ENCODE measurements at places on chromosomes 11 and 22. TPM values are rescaled to one million over a fixed set of nuclear protein-coding genes. Genes with fewer than 3 reads are reported as not detected.

The MUC6 gene
- not detected for total RNA-seq

The GLYATL1 gene
- total RNA-seq, result not detected

The BDNF gene
- total RNA-seq, result 1.3 TPM

The AQP11 gene
- 1.1 TPM for total RNA-seq

The PPP1R14B gene
- total RNA-seq, result 93.2 TPM

The CRY2 gene
- 117 TPM for total RNA-seq

The UBQLN3 gene
- total RNA-seq, result 1.7 TPM

The XKR3 gene
- total RNA-seq, result not detected

The ACTN3 gene
- 0.27 TPM for total RNA-seq

The TRPM5 gene
- 2.4 TPM for total RNA-seq

The HIC2 gene
- 5.4 TPM for total RNA-seq

The NELL1 gene
- total RNA-seq, result not detected

DNA sequence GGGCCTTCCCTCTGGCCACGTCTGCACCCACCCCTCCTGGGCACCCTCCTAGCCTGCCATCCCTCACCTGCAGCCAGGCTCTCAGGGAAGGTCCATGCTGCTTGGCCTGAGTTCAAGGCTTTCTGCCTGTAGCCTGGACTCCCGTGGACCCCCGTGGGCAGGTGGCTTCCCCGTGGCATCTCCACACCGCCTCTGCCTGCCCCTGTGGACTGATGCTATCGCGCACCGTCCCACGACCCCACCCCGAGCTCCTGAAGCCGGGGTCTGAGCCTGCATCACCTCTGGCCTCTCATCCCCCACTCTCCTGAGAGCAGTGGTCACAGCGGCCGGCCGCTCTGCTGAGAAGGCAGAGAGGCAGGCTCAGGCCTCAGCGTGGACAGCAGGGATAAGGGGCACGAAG lies 4.5 kb downstream of the IFITM5 start:
- H3K27me3 ChIP-seq, result no peaks in the 10 kb centered on the region
- no peak overlapping the region for H3K4me3 ChIP-seq
- H3K4me1 ChIP-seq, result peaks cover 7% of the 10 kb centered on the region
- DNase-seq, result no peak
- H3K27ac ChIP-seq, result no peak overlapping the region

- H3K4me3 ChIP-seq, result no peak overlapping the region
- no peaks in the 10 kb centered on the region for H3K4me1 ChIP-seq
- no peaks in the 10 kb centered on the region for H3K27me3 ChIP-seq
- no peaks in the 10 kb centered on the region for H3K36me3 ChIP-seq
- no peak overlapping the region for H3K27ac ChIP-seq
- no peak for DNase-seq
These were observed 10.0 kb upstream of the PRR5 start for GRCh38 chr22:44691796-44692661.

GRCh38 chr22:23411739-23412138 lies 168.4 kb downstream of the IGLL1 start:
- H3K27me3 ChIP-seq, result no peaks in the 10 kb centered on the region
- no peak overlapping the region for H3K4me3 ChIP-seq
- no peaks in the 10 kb centered on the region for H3K36me3 ChIP-seq
- no peak overlapping the region for H3K27ac ChIP-seq

GRCh38 chr11:33835143-33835878 lies 56.6 kb downstream of the LMO2 start:
- H3K36me3 ChIP-seq, result no peaks in the 10 kb centered on the region
- H3K27me3 ChIP-seq, result no peaks in the 10 kb centered on the region
- no peak overlapping the region for H3K27ac ChIP-seq

DNA sequence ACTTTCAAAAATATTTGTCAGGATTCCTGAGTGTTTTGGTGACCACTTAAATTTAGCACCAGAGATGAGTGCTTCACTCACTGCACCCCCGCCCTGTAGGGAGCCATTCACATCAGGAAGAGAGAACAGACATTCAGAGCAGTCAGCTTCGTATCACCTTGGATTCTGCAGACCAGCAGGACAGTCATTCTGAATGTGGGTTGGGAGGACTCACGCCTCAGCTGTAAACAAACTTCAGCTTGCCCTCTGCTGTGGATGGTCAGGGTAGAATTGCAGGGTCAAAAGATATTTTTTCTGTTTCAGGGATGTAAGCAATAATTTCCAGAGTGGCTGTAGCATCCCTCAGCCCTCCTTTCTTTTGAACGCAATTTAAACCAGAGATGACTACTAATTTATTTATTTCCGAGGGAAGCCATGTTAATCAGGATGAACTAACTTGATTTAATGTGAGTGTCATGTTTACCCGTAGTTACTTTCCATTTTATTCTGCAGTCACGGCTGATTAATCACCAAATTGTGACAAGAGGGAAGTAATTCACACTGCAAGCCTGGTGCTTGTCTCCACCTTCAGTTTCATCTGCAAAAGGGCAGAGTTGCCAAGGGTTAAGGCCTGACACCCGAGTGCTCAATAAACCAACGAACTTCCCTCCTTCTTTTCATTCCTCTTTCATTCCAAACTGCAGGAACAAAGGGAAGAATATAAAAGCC lies 174.2 kb upstream of the DDI1 start:
- H3K4me3 ChIP-seq, result no peak overlapping the region
- no peaks in the 10 kb centered on the region for H3K27me3 ChIP-seq
- no peak for DNase-seq
- H3K4me1 ChIP-seq, result no peaks in the 10 kb centered on the region
- H3K27ac ChIP-seq, result no peak overlapping the region
- H3K36me3 ChIP-seq, result no peaks in the 10 kb centered on the region

DNA sequence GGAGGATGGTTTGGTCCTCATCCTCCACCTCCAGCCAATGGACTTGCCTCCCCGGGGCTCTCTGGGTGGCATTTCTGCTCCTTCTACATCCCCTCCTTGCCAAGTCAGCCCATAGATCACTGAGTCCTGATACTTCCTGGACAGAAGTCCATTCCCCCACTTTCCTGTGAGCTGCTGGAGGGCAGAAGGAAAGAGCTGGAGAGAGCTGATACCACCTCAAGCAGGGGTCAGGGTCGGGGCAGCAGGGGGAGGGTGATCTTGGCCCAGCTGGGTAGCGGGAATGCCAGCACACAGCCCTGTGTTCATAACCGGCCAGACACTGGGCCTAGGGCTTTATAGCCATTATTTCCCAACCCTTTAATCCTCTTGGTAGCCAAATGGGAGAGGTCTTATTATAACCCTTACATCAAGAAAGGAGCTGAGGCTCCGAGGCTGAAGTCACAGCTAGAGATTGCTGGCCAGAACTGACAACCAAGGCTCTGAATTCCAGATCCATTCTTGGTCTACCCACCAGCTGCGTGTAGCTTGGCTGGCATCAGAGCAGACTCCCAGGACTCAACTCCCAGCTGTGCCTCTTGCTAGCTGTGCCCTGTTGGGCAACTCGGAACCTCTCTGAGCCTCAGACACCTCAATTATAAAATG lies 39.9 kb downstream of the CD6 start:
- no peak for DNase-seq
- no peaks in the 10 kb centered on the region for H3K27me3 ChIP-seq
- no peak overlapping the region for H3K27ac ChIP-seq

GRCh38 chr11:107252429-107253161 lies 205.0 kb downstream of the CWF19L2 start:
- no peak overlapping the region for H3K4me3 ChIP-seq
- no peaks in the 10 kb centered on the region for H3K4me1 ChIP-seq
- H3K27me3 ChIP-seq, result no peaks in the 10 kb centered on the region
- no peak overlapping the region for H3K27ac ChIP-seq
- no peak for DNase-seq

DNA sequence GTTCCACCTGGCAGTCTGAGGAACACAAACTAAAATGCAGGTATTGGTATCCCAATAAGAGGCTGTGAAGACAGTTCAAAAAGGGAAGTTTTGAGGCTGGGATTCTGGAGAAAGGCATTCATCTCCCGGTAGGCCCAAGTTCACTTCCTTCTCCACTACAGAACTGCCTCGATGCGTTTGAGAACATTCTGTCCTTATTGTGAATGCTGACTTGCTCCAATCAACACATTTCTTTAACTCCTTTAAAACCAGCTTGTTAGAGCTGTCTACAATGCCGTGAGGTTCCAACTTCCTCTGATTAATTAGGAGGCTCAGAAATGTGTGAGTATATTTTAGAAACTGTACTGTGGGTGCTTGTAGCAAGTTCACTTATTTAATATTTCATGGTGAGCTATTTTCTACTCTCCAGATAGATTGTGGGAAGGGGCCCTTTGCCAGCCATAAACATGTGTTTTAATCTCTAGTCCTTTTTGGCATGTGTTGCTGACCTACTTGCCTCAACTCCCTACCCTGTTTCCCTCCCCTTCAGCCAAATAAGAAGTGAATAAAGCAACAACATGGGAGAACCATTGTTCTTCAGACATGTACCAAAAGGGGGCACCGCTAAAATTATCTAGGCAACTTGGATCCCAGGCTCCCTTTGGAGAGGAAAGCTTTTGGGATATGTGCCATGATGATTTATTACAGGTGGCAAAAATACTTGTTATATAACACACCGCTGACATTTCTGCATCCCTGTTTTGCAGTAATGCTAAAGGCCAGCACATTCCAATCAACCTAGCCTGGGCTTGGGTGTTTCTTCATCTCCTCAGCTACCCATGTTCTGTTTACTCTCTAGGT lies 245.6 kb downstream of the BLID start:
- H3K4me3 ChIP-seq, result no peak overlapping the region
- no peak overlapping the region for H3K27ac ChIP-seq

DNA sequence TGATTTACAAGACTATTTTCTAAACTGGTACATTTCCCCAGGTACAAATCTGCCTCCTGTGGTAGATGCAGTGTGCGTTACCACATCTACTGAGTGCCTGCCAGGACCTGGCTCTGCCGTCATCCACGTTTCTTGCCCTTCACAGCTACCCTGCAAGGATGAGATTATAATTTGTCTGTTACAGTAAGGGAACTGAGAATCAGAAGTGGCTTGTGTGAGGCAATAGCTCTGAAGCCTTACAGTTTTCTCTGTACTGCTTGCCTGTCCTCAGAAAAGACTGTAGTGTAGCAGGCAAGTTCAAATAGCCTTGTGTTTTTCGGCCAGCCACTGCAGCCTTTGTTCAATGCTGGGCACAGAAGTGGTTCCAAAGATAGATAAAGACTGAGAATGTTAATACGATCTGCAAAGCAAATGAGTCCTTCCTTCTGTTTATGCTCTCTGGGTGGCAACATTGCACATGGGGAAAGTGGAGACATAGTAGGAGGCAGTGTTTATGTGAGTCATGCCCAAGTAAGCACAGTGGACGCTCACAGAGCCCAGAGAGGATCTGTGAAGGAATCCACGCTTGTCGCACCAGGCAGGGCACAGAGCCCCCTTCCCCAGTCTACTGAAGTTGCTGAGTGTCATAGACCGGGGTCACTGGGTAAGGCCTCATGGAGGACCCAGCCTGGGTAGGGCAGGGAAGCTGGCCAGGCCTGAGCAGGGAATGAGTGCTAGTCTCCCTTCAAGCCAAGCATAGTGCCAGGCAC lies 49.1 kb downstream of the MICAL2 start:
- no peak overlapping the region for H3K27ac ChIP-seq
- H3K27me3 ChIP-seq, result no peaks in the 10 kb centered on the region
- H3K4me3 ChIP-seq, result no peak overlapping the region
- no peak for DNase-seq
- H3K36me3 ChIP-seq, result no peaks in the 10 kb centered on the region

GRCh38 chr11:67024410-67024809 lies 1.5 kb downstream of the SYT12 start:
- no peak overlapping the region for H3K27ac ChIP-seq
- no peaks in the 10 kb centered on the region for H3K36me3 ChIP-seq
- H3K4me1 ChIP-seq, result peaks cover 4% of the 10 kb centered on the region
- H3K4me3 ChIP-seq, result no peak overlapping the region
- H3K27me3 ChIP-seq, result no peaks in the 10 kb centered on the region

- H3K4me1 ChIP-seq, result no peaks in the 10 kb centered on the region
- H3K27me3 ChIP-seq, result no peaks in the 10 kb centered on the region
- no peak overlapping the region for H3K27ac ChIP-seq
These were observed 96.5 kb downstream of the SHANK2 start for GRCh38 chr11:71155846-71156245.

- DNase-seq, result no peak
- no peaks in the 10 kb centered on the region for H3K27me3 ChIP-seq
- no peaks in the 10 kb centered on the region for H3K36me3 ChIP-seq
These were observed 670.2 kb downstream of the TBC1D22A start for GRCh38 chr22:47432683-47433082.

- H3K27ac ChIP-seq, result no peak overlapping the region
- no peak overlapping the region for H3K4me3 ChIP-seq
- no peaks in the 10 kb centered on the region for H3K27me3 ChIP-seq
- H3K4me1 ChIP-seq, result peaks cover 17% of the 10 kb centered on the region
- H3K36me3 ChIP-seq, result peaks cover 1% of the 10 kb centered on the region
These were observed 10.1 kb downstream of the CHST1 start for GRCh38 chr11:45655347-45655756.

DNA sequence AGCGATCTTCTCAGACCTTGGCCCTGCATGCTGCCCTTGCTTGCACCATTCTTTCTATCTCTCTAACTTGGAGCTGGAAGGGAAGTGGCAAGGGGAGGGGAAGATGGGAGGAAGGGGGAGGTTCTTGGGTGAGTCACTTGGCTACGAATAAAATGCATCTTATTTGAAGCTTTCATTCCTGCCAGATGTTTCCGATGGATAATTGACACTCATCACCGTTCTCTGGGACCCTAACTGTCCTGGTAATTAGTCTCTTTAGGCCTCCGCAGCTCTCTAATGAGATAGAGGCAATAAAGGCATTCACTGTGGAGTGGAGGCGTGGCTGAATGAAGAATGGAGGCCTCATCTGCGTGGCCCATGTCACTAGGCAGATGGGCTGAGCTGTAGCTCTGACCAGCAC lies 960.1 kb downstream of the NTM start:
- no peak overlapping the region for H3K4me3 ChIP-seq
- no peaks in the 10 kb centered on the region for H3K27me3 ChIP-seq
- no peaks in the 10 kb centered on the region for H3K36me3 ChIP-seq
- no peak overlapping the region for H3K27ac ChIP-seq

DNA sequence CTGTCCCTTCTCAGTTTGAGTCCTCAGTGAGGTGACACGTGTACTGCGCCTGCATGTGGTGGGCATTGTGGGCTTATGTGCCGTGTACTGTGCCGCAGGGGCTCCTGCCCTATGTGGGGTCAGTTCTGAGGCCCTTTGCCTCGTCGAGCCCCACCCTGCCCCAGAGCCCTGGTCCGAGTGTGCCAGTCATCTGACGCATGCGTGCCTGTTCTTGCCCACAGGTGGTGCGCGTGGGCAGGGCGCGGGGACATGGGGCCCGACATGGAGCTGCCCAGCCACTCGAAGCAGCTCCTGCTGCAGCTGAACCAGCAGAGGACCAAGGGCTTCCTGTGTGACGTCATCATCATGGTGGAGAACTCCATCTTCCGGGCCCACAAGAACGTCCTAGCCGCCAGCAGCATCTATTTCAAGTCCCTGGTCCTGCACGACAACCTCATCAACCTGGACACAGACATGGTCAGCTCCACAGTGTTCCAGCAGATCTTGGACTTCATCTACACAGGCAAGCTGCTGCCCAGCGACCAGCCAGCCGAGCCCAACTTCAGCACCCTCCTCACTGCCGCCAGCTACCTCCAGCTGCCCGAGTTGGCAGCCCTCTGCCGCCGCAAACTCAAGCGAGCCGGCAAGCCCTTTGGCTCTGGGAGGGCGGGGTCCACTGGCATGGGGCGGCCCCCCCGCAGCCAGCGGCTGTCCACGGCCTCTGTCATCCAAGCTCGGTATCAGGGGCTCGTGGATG lies 22.3 kb upstream of the TMEM191C start:
- no peaks in the 10 kb centered on the region for H3K27me3 ChIP-seq
- peaks cover 32% of the 10 kb centered on the region for H3K4me1 ChIP-seq
- H3K36me3 ChIP-seq, result peaks cover 20% of the 10 kb centered on the region
- DNase-seq, result no peak

GRCh38 chr11:96267496-96268032 lies 75.4 kb downstream of the MAML2 start:
- H3K4me3 ChIP-seq, result no peak overlapping the region
- no peak for DNase-seq
- H3K36me3 ChIP-seq, result no peaks in the 10 kb centered on the region
- no peaks in the 10 kb centered on the region for H3K27me3 ChIP-seq

Measured in thyroid gland (tissue), 4 donors.